ENCODE measurements at places on chromosomes 1 and 21. TPM values are rescaled to one million over a fixed set of nuclear protein-coding genes. Genes with fewer than 3 reads are reported as not detected.

Gene VWA1
- 11.7 TPM for total RNA-seq

DNA sequence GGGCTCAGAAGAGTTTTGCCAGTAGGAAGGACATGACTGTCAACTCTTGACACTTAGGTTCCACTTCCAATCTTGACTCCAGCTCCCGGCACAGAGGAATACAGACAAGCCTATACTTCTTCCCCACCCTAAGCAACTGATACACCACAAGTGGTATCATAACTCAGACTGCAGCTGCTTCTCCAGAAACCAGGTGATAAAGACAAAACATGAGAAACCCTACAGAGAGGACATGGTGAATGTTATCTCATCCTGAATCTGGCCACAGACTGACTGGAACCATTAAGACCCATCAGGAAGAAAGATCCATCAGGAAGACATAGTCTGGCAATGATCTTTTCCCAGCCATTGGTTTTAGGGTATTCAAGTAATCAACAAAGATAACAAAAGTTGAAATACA is 13.8 kb downstream of the PAXBP1 start:
- no peak overlapping the region for H3K27ac ChIP-seq
- no peaks in the 10 kb centered on the region for H3K27me3 ChIP-seq
- H3K4me1 ChIP-seq = no peaks in the 10 kb centered on the region
- no peak for DNase-seq

- no peak for DNase-seq
- H3K36me3 ChIP-seq = peaks cover 94% of the 10 kb centered on the region
- no peak overlapping the region for H3K27ac ChIP-seq
- peaks cover 62% of the 10 kb centered on the region for H3K4me1 ChIP-seq
Observed at GRCh38 chr1:25809929-25810328, 9.8 kb upstream of the MTFR1L start.

- no peak overlapping the region for H3K4me3 ChIP-seq
- DNase-seq = no peak
- H3K36me3 ChIP-seq = no peaks in the 10 kb centered on the region
- peak overlapping the region; percentile 53 for H3K27ac ChIP-seq
Observed at GRCh38 chr1:10675813-10676212, 120.6 kb downstream of the CASZ1 start.

GRCh38 chr1:145961425-145962156 is 2.8 kb downstream of the ANKRD34A start:
- H3K4me3 ChIP-seq = peak overlapping the region; percentile 67
- H3K27me3 ChIP-seq = no peaks in the 10 kb centered on the region
- DNase-seq = peak; percentile 50
- H3K36me3 ChIP-seq = no peaks in the 10 kb centered on the region
- peaks cover 38% of the 10 kb centered on the region for H3K4me1 ChIP-seq
- H3K27ac ChIP-seq = peak overlapping the region; percentile 91

GRCh38 chr1:85027242-85027983 is 20.9 kb downstream of the MCOLN3 start:
- DNase-seq = no peak
- H3K27me3 ChIP-seq = no peaks in the 10 kb centered on the region
- H3K4me3 ChIP-seq = no peak overlapping the region
- H3K4me1 ChIP-seq = no peaks in the 10 kb centered on the region
- no peak overlapping the region for H3K27ac ChIP-seq

- no peaks in the 10 kb centered on the region for H3K36me3 ChIP-seq
- H3K4me3 ChIP-seq = peak overlapping the region; percentile 17
- peaks cover 85% of the 10 kb centered on the region for H3K4me1 ChIP-seq
Observed at GRCh38 chr1:21931171-21932093, 5.7 kb downstream of the HSPG2 start.

- H3K27ac ChIP-seq = no peak overlapping the region
- no peaks in the 10 kb centered on the region for H3K4me1 ChIP-seq
- DNase-seq = no peak
- H3K36me3 ChIP-seq = no peaks in the 10 kb centered on the region
- H3K27me3 ChIP-seq = no peaks in the 10 kb centered on the region
- H3K4me3 ChIP-seq = no peak overlapping the region
Observed at GRCh38 chr1:158371188-158371953, 17.7 kb downstream of the CD1E start.

DNA sequence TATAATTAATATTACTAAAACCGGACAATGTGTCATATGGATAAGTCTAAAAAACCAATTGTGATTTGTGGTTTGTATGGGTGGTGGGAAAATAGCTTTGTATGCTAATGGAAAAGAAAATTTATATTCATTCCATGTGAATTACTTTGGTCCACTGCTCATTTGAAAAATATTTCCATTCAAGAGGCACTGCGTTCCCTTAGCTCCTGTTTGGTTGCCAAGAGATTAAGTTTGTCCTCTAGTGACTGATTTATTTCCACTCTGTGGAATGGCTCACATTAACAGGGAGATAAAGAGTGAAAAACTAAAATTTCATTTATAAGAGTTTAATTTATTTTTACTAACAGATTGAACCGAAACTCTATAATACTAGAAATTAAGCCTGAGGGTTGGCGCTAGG is 744.1 kb upstream of the CHRM3 start:
- H3K27me3 ChIP-seq = no peaks in the 10 kb centered on the region
- no peaks in the 10 kb centered on the region for H3K4me1 ChIP-seq

DNA sequence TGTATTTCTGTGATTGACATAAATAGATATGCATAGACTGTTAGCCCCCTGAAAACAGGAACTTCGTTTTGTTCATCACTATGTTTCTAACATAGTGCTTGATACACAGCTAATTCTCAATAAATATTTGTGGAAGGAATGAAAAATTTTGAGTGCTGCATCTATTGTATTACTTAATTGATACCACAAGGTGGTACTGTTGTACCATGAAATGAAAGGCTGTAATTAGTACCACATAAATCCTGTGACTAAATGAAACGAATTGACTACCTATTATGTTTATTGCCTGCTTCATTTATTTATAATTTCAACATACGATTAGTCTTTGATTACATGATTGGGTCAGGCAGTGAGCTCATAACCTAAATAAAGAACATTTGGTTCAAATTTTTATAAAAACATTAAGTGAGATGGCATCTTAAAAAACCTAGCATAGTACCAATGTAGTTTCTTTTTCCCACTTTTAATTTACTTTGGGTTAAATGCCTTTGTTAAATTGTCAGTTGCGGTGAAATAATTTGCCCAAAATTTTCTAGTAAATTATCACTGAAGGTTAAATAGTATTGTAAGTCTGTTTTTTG is 15.0 kb upstream of the TGFB2 start:
- H3K27me3 ChIP-seq = no peaks in the 10 kb centered on the region
- peaks cover 7% of the 10 kb centered on the region for H3K36me3 ChIP-seq
- no peak overlapping the region for H3K27ac ChIP-seq
- DNase-seq = no peak

DNA sequence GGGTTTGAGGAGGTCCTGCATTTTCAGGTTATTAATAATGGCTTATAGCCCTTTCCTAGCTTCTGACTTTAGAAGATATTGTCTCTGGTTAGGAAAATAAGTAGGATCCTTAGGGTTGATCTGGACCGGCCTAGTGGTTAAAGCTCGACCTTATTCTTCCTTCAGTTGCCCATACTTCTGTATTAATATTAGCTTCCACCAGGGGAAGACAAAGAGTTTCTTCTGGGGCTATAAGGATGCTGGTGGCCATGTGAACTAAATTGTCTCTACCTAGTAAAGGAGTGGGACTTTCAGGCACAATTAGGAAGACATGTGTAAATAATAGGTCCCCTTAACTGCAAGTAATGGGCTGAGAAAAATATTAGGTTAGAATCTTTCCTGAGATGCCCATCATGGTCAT is 20.6 kb upstream of the FCGR2A start:
- peaks cover 72% of the 10 kb centered on the region for H3K27me3 ChIP-seq
- no peaks in the 10 kb centered on the region for H3K4me1 ChIP-seq
- no peak for DNase-seq
- H3K4me3 ChIP-seq = no peak overlapping the region

GRCh38 chr1:60969971-60970509 is 112.3 kb upstream of the NFIA start:
- DNase-seq = no peak
- peaks cover 10% of the 10 kb centered on the region for H3K4me1 ChIP-seq
- H3K27ac ChIP-seq = peak overlapping the region; percentile 48
- no peaks in the 10 kb centered on the region for H3K27me3 ChIP-seq
- H3K4me3 ChIP-seq = no peak overlapping the region

DNA sequence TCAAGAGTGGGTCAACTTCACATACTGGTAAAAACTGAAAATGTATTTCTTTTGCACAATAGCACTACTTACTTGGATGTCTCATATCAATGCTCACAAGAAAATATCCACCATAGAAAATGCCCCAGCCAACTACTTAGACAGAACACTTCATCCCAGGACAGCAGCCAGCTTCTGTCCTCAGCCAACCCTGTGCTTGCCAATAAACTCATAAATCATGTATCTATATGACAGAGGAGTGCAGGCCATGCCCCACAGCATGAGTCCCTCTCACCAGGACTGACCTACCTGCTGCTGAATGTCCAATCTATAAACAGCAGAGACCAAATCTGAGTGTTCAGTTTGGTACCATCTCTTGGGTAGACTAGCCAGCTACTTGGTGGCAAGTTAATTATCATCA is 179.3 kb downstream of the OMA1 start:
- peak; percentile 8 for DNase-seq
- no peaks in the 10 kb centered on the region for H3K4me1 ChIP-seq
- no peaks in the 10 kb centered on the region for H3K27me3 ChIP-seq
- H3K4me3 ChIP-seq = no peak overlapping the region
- no peak overlapping the region for H3K27ac ChIP-seq

DNA sequence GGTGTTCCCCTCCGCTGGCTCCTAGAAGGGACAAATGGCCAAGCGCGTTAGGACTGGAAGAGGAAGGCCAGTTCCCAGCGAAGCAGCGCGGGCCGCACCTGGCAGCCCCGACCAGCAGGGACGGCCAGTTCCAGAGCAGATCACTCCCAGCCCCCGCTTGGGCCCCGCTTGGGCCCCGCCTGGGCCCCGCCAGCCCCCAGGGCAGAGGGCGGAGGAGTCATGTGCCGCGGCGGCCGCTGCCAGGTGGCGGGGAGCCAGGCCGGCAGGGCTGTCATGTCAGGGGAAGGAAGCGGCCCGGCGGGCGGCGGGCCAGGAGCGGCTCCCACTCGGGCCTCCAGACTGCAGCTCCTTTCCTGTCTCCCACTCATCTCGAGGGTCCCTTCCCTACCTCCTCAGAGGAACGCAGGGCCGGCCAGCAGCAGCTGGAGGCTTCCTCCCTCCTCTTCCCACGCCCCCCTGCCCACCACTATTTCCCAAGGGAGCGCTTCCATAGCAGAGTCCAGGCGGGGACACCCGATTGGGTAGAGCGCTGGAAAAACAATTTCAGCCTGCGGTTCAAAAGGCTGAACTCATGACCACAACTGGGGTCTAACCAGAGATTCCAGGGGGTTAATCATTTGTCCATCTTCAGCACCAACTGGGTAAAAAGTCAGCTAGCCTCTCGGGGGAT is 16.5 kb downstream of the ZNF697 start:
- H3K27me3 ChIP-seq = no peaks in the 10 kb centered on the region
- peak; percentile 95 for DNase-seq
- H3K27ac ChIP-seq = peak overlapping the region; percentile 85
- peaks cover 54% of the 10 kb centered on the region for H3K4me1 ChIP-seq
- H3K4me3 ChIP-seq = peak overlapping the region; percentile 47
- no peaks in the 10 kb centered on the region for H3K36me3 ChIP-seq

Gene ELAVL4
- not detected for total RNA-seq

Gene NR0B2
- 9.8 TPM for total RNA-seq

Gene BSND
- total RNA-seq = not detected

DNA sequence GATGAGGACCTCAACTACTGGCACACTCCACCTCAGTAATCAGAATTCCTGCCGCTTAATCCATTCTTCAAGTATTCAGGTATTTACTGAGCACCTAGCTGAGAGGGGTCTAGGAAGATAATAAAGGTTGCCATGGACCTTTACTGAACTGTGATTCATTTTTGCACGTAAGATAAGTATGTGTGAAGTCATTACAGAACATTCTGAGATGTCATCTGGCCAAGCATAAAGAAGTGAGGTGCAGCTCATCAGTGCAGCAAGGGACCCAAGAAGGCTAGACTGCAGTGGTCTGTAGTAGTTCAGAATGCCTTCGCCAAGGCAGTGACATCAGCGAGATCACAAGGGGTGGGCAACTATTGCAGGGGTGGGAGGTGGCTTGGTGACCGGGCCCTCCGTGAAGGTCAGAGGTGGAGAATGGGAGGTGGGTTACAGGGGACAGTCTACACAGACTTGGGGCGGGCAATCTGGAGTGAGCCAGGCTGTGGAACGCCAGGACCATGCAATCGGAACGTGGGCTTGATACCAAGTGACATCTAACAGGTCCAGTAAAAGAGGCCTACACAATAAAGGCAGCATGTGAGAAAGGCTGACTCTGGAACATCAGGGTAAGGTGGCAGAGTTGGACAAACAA is 107.4 kb downstream of the SLC45A1 start:
- H3K27me3 ChIP-seq = no peaks in the 10 kb centered on the region
- H3K36me3 ChIP-seq = no peaks in the 10 kb centered on the region
- no peak for DNase-seq
- H3K4me1 ChIP-seq = peaks cover 70% of the 10 kb centered on the region
- H3K27ac ChIP-seq = peak overlapping the region; percentile 98

DNA sequence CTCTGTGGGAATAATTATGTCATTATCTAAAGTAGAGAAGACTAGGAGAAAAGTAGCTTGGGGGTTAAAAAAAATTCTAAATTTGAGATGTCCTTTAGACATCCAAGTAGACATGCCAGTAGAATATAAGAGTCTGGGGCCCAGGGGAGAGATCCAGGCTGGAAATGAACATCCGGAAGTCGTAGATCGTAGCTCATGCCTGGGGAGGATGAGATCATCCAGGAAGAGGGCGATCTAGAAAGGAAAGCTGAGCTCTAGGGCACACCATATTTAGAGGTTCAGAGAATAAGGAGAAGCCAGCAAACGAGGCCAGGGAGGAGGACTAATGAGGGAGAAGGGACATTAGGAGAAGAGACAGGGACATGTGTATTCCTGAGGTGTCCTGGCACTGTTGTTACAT is 12.2 kb downstream of the NGF start:
- no peak overlapping the region for H3K4me3 ChIP-seq
- H3K36me3 ChIP-seq = no peaks in the 10 kb centered on the region
- H3K4me1 ChIP-seq = no peaks in the 10 kb centered on the region

Gene NT5C1A
- 29.6 TPM for total RNA-seq

DNA sequence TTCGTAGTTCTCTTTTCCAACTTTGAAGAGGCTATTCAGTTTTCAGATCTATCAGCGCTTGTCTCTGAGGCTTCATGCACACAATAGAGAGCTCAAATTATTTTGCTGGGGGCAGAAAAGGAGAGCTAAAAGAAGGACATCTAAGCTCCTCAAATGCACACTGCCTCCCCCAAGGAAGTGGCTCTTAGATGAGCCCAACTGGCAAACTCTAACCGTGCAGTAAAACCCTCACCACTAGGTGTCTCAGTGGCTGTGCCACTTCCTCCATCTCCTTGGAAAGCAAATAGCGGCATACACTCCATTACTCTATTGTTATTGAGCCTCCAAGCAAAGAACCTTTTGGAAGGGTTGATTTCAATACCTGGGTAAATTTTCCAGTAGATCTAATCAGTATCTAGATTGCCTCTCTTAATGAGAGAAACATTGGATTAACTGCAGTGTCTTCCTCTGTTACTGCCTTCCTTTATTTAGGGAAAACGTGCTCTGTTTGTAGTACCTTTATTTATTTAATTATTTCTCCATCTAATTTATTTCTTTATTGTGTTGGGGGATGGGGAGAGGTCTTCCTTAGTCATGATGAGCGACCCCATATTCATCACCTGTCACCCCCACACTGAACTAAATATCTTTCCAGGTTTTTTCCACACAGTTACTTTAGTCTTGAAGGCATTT is 9.2 kb upstream of the SFPQ start:
- H3K27ac ChIP-seq = no peak overlapping the region
- H3K4me1 ChIP-seq = no peaks in the 10 kb centered on the region
- peak; percentile 71 for DNase-seq
- no peaks in the 10 kb centered on the region for H3K27me3 ChIP-seq

Gene FAM167B
- 2.6 TPM for total RNA-seq
